ENCODE measurements at places on chromosomes 11 and 22.

- DNase-seq = no peak
Observed at GRCh38 chr11:128472128-128473089, 114.9 kb downstream of the ETS1 start.

DNA sequence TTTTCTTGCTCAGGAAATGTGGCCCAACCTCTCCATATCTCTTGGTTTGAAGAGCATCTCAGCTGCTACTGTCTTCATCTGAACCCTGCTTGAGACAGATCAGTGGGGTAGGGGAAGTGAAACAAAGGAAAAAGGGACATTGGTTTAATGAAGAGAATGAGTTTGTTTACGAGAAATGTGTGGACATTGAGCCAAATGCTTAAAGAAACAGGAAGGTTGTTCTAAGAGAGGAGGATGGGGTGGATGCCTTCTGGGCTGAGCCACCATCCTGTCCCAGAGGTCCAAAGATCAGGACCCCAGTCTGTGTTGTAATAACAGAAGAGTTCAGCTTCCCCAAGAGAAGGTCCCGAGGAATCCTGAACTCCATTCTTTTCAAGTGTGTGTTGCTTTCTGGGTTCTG, 369.7 kb downstream of the INSC start:
- no peak for DNase-seq

GRCh38 chr11:11718511-11718910, 96.7 kb upstream of the GALNT18 start:
- DNase-seq = no peak

DNA sequence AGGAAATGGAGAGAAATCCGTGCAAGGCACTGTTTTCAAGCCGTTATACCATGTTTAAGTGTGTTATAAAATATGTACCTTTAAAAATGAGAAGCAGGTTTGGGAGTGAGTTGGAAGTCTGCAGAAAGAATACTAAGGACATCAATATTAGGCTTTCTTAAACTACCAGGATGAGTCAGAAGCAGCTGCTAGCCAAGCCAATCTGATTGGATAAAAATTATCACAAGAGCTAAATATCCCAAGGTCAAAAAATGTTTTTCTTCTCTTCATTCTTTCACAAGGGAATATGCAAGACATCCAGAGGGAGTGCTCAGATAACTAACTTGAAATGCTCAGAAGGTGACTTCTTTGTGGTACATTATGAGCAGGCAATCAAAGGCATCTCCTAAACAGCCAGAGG, 19.3 kb upstream of the CKAP5 start:
- no peak for DNase-seq

GRCh38 chr11:68891351-68891948, 12.2 kb downstream of the MRPL21 start:
- no peak for DNase-seq

- no peak for DNase-seq
Observed at GRCh38 chr11:31375879-31376278, 6.2 kb downstream of the DNAJC24 start.

DNA sequence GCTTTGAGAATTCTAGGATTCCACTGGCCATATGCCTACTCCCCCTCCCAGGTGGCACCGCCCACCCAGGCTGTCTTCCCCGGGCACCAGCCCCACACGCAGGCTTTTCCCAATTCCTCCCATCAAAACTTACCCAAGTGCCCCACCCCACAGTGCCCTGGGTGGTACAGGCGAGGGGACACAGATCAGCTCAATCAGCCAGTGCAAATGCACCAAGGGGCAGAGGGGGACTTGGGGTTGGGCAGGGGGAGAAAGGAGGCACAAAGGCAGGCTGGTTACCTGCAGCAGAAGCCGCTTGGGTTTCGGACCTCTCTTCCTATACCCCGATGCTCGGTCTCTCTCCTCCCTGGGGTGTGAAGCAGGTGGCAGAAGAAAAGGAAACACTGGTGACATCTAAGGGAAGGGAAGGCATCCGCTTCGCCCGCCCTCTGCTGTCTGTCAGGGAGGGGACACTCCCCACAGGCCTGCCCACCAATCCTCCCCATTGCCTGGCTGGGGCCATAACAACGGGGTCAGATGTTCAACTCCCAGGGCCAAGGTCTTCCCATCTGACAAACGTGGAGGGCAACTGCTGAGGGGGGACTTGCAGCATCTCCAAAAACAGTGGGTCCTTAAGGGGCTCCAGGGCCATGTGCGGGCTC, 14.0 kb downstream of the CBX7 start:
- no peak for DNase-seq

- no peak for DNase-seq
Observed at GRCh38 chr11:119178166-119178680, 7.1 kb upstream of the NHERF4 start.

DNA sequence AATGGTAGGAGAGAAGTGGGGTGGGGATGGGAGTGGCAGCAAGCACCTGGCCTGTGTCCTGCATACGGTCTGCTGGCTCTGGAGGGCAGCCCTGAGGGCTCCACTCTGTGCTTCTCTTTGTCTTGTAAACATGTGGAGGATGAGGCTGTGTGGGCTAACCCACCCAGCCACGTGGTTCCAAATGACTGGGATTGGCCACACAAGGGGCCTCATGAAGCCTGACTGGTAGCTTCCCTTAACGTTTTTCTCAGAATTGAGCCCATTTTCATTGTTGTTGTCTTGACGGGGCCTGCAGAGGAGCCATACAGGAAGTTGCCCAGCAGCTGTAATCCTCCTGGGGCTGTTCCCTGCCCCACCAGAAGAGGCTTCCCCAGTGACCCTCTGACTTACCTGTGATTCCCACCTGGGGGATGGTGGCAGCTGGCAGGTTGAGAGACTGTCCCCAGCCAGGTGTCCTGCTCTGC, 18.0 kb downstream of the DERL3 start:
- no peak for DNase-seq

- no peak for DNase-seq
Observed at GRCh38 chr11:10291801-10292638, 2.0 kb downstream of the SBF2 start.

- no peak for DNase-seq
Observed at GRCh38 chr11:104490182-104490581, 326.2 kb upstream of the PDGFD start.

DNA sequence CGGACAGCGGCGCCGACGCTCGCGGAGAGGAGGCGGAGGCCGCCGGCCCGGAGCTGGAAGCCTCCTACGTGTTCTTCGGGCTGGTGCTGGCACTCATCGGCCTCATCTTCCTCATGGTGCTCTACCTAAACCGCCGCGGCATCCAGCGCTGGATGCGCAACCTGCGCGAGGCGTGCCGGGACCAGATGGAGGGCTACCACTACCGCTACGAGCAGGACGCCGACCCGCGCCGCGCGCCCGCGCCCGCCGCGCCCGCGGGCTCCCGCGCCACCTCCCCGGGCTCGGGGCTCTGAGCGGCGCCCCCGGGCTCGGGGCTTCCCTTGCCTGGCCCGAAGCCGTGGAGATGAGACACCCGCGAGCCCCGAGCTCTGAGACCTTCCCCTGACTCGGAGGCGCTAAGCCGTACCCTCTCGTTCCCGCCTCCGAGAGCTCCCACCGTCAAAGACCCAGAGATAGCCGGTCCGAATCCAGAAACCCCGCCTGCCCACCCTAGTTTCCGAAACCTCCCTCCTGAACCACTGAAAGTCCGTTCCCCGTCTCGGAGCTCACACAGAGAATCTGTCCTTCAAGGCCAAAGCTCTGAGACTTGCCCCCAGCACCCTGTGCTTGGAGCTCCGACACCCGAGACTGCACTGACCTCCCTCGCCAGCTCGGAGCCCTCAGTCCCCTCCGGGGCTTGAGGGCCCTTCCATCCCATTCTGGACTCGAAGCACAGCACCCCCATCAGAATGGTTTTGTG, 1.5 kb downstream of the TPBGL start:
- DNase-seq = no peak

- DNase-seq = no peak
Observed at GRCh38 chr11:45887587-45887986, 2.1 kb downstream of the MAPK8IP1 start.

- no peak for DNase-seq
Observed at GRCh38 chr22:41230401-41230785, 10.3 kb downstream of the CHADL start.

GRCh38 chr11:1211838-1212237, 11.0 kb upstream of the MUC5B start:
- DNase-seq = no peak

GRCh38 chr11:14764579-14765527, 121.2 kb downstream of the PDE3B start:
- no peak for DNase-seq

Data from NCI-H2081 (cell line).